ENCODE measurements at places on chromosomes 6 and 20. TPM values are rescaled to one million over a fixed set of nuclear protein-coding genes. Genes with fewer than 3 reads are reported as not detected.

Gene GGTLC1
- not detected for total RNA-seq

Gene SLC24A3
- total RNA-seq: 3.7 TPM

DNA sequence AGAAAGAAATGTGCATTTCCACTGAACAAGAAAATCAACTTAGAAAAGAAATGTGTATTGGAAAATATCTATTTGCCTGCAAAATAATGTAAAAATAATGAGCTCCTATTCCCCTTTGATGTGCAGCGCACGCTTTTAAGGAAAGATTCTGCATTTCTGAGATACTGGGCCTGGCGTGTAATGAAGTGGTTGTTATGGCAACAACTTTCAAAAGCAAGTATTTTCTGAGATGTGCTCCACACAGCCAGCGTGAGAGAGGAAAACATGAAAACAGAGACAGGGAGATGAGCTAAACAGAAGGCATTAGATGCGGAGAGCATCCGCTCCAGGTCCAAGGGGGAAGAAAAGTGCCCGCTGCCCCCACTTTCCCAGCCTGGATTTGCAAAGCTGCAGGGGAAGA lies 39.1 kb upstream of the GTSF1L start:
- DNase-seq: no peak

- no peak for DNase-seq
These were observed 274.7 kb downstream of the CDKAL1 start for GRCh38 chr6:20808924-20809323.

DNA sequence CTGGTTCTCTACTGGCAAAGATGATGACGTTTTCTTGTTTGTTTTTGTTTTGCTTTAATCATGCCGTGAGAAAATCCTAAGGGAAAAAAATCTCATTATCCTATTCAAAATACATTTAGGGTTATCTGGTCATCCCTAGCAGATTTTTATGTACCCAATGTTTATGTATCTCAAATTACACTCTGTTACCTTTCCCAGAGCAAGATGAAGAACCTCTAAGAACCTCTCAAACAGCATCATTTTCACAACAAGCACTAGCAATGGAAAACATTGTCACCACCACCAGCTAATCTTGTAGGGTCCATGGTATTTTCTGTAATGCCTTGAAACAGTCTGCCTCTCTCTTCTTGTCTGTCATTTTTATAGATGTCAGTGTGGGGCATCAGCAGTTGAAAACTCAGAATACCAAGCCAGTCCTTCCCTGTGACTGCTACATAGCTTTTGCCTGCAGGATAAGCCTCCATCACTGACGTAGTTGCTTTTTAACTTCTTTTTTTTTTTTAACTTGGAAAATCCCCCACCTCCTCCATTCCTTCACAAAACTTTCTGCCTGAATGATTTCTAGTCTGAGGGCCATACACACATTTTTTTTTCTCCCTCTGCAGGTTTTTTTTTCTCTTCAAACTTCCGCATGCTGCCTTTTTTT lies 2.4 kb upstream of the SNAP25 start:
- no peak for DNase-seq

DNA sequence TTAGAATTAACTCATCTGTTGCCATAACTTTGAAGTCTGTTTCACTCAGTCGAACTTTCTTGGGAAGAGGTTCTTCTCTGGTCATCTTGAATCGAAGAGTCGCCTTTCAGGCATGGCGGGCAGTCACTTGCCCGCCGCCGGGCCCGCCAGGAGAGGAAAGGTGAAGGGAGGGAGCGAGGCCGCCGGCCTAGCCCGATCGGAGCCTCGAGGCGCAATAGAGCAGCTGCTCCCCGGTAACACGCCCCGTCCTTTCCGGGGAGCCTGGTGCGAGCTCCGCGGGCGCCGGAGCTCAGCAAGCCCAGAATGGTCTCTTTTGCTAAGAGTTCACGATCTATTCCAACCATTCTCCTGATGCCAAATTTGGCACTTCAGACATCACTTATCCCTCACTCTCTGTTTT lies 591.8 kb downstream of the TFAP2B start:
- no peak for DNase-seq

- no peak for DNase-seq
These were observed 25.9 kb upstream of the ROS1 start for GRCh38 chr6:117451671-117452070.

DNA sequence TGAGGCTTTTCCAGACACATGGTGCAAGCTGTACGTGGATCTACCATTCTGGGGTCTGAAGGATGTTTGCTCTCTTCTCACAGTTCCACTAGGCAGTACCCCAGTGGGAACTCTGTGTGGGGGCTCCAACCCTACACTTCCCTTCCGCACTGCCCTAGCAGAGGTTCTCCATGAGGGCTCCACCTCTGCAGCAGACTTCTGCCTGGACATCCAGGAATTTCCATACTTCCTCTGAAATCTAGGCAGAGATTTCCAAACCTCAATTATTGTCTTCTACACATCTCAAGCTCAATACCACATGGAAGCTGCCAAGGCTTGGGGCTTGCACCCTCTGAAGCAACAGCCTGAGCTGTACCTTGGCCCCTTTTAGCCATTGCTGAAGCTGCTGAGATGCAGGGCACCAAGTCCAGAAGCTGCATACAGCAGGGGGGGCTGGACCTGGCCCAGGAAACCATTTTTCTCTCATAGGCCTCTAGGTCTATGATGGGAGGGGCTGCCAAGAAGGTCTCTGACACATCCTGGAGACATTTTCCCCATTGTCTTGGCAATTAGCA lies 11.6 kb downstream of the PDSS2 start:
- no peak for DNase-seq

Data from spleen (tissue), 13 donors.